ENCODE measurements at places on chromosomes 2 and 18. TPM values are rescaled to one million over a fixed set of nuclear protein-coding genes. Genes with fewer than 3 reads are reported as not detected.

STK17B gene
- 1.5 TPM for total RNA-seq

- no peak for DNase-seq
Measured at GRCh38 chr2:171346723-171347557, 86.8 kb downstream of the METTL8 start.

LAPTM4A gene
- 120 TPM for total RNA-seq

GRCh38 chr2:236803621-236804020, 234.0 kb downstream of the ACKR3 start:
- no peak for DNase-seq

IGFBP5 gene
- total RNA-seq = 55.4 TPM

- DNase-seq = no peak
Measured at GRCh38 chr2:197857476-197858107, 53.2 kb downstream of the PLCL1 start.

ZNF892 gene
- total RNA-seq = 1.3 TPM

ST8SIA3 gene
- not detected for total RNA-seq

- no peak for DNase-seq
Measured at GRCh38 chr2:180146541-180146940, 139.4 kb upstream of the CWC22 start.

- DNase-seq = no peak
Measured at GRCh38 chr2:191061381-191061980, 47.5 kb upstream of the STAT1 start.

DNA sequence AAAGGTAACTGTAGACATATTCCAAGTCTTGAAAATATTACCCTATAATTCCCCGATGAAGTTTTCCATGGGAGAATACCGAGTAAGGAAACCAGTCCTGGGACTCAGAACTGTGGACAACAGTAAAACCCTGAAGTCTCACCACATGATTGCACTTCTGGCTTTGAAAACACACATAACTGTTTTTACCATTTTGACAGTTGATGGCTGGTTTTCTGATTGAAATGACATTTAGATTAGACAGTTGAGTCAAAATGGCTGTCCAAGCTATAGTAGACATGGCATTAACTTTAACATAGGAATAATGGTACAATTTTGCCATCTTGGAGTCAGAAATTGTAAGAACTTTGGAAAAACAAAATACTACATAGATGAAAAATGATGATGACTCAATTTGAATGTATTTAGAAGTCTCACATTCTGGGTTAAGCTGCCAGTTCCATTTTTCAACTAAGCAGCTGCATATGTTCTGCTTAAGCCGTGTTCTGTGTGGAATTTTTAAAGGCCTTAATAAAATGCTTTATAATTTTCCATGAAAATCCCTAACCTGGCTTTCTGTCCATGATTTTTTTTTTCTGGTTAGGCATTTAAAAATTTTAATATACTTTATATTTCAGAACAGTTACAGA, 38.3 kb upstream of the WIPF1 start:
- DNase-seq = no peak

- no peak for DNase-seq
Measured at GRCh38 chr18:2913398-2914005, 66.7 kb downstream of the EMILIN2 start.

DNA sequence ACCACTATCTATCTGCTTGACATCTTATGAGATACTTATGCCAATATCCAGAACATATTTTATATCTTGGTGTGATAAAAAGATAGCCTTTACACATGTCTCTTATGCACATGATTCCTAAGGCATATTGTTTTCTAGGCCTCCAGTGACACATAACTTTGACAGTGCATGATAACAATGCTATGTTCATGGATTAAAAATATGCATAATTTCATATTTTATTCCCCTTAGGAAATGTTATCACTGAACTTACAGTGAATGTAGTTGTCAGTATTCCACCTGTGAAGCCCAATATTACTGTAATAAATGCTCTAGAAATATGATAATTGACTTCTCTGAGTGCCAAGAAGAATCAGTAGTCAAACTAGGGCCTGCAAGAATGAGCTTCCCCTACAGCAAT, 532.3 kb downstream of the SPAG16 start:
- DNase-seq = no peak

DHRS9 gene
- total RNA-seq = 0.30 TPM

GRCh38 chr2:70991142-70991541, 3.5 kb downstream of the TEX261 start:
- peak; percentile 31 for DNase-seq

- no peak for DNase-seq
Measured at GRCh38 chr2:217960351-217960750, 42.4 kb downstream of the TNS1 start.

NGEF gene
- total RNA-seq = 23.7 TPM

GRCh38 chr2:224999754-225000153, 42.5 kb downstream of the DOCK10 start:
- DNase-seq = no peak

DNA sequence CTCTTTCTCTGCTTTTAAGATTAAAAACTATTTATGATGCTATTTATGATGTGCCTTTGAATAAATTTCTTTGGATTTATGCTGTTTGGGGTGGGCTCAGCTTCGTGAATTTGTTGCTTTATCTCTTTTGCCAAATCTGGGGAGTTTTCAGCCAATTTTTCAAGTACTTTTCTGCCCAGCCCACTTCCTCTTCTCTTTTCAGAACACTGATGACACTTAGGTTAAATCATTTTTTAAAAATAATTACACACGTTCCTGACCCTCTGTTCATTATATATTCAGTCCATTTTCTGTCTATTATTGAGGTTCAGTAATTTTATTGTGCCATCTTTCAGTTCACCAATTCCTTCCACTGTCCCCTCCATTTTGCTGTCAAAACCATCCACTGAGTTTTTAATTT, 14.8 kb upstream of the BCL2L11 start:
- no peak for DNase-seq

- no peak for DNase-seq
Measured at GRCh38 chr2:28231110-28231631, 161.5 kb upstream of the FOSL2 start.

DNA sequence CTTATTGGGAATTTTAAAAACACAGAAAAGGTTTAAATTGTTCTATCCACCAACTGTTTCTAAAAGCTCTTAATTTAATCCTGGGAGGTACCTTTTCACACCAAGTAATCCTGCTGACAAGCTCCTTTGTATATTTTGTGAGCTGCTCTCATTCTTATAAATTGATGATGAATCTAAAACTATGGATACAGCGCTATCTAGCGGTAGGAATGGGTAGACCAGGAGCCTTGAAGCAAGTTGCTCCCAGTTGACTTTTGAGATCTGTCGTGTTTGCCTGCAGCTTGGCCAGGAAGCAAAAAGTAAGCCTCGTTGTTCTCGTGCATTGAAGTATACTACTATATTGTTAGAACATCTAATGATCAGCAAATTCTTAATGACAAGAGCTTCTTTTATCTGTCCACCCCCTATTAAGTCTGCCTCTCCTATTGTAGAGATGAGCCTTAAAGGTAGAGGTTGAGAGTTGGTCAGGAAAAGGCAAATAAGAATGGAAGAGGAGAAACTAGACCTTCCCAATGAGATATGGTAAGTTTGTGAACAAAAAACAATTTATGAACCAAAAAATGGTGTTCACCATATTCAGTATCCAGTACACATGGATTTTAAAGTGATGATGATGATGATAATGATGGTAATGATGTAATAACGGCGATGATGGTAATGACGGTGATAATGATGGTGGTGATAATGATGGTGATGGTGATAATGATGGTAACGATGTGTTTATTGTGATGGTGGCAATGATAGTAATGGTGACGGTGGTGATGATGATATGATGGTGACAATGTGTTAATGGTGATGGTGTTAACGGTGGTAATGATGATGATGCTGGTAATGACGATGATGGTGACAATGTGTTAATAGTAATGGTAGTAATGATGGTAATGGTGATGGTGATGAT, 212.1 kb upstream of the NCKAP5 start:
- peak; percentile 54 for DNase-seq

FAM237A gene
- total RNA-seq = not detected

GRCh38 chr2:22124003-22124402, 1000.2 kb downstream of the TDRD15 start:
- DNase-seq = no peak

VWA3B gene
- 0.18 TPM for total RNA-seq

SLC38A11 gene
- total RNA-seq = 2.2 TPM

DNA sequence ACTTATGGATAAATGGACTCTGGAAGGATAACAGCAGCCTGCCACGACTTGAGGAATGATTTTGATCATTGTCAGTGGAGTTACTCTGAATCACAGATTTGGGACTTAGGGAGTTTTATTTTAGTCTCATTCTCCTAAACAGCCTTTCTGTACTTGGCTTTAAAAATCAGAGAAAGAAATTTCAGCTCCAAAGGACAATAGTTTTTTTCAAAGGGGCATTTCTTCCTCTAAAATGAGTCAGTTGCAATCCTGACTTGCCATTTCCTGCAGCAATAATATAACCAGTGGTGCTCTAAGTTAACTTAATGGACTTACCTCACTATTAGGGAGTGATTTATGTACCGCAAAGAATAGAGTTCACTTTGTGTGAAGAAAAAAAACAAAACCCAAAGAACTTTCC, 35.1 kb upstream of the MTX2 start:
- DNase-seq = no peak

FAM117B gene
- 2.3 TPM for total RNA-seq

DNA sequence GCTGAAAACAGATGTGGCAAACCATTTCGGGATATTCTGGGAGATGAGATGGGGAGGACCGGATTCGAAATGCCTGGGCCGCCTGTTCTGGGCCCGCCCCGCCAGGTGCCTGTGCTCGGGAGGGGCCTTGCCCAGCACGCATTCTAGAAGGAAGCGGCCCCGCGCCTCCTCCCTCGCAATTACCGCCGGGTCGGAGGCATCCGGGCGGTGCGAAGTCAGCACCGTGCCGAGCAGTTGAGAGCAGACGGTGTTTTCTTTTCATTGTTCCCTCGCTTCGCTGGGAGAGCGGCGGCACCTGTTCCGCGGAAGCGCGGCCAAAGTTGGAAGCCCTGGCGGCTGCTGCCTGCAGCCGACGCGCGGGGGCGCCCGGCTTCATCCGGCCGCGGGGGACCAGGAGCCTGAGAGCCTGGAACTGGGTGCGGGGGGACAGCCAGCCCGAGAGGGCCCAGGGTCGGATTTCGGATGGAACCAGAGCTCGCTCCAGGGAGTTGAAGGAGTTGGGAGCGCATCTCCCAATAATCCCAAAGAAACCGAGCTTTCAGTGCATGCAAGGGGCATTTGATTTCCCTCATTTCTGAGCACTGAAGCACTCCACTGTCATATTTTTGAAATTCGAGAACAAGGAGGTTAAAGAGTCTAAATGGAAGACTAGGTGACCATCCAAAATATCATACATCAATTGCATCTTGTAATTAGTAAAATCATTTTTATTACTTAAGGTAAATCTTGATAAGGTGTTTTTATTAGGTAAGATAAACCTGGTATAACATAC, 241.8 kb upstream of the RAB12 start:
- peak; percentile 54 for DNase-seq

GRCh38 chr2:39688181-39688580, 22.5 kb downstream of the TMEM178A start:
- no peak for DNase-seq

ZSWIM2 gene
- not detected for total RNA-seq

IL1R2 gene
- total RNA-seq = 12.0 TPM

DNA sequence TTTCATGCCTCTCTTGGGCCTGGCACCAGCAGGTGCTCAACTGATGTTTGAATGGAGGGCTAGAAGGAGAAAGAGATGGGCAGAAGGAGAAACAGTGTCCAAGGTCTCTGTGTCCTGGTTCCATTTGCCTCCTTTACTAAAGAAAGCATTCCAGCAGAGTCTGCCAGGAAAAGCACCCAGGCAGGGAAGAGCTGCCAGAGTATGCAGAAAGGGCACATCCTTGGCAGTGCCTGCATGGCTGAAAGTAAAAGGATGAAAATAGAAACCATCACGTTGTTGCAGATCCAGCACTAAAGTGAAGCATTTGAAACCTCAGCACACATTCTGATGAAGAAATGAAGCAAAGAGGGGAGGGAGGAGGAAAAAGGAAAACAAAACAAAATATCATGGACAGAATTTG, 142.2 kb downstream of the ESCO1 start:
- DNase-seq = peak; percentile 63

CPS1 gene
- total RNA-seq = 1,770 TPM

- DNase-seq = no peak
Measured at GRCh38 chr2:128391679-128392078, 73.0 kb upstream of the HS6ST1 start.

GRCh38 chr2:42558827-42559226, 9.6 kb upstream of the MTA3 start:
- DNase-seq = peak; percentile 54

GRCh38 chr2:229832510-229832898, 89.3 kb downstream of the TRIP12 start:
- DNase-seq = no peak

MAL gene
- 0.28 TPM for total RNA-seq

- no peak for DNase-seq
Measured at GRCh38 chr18:79786786-79787526, 10.8 kb upstream of the KCNG2 start.

DNA sequence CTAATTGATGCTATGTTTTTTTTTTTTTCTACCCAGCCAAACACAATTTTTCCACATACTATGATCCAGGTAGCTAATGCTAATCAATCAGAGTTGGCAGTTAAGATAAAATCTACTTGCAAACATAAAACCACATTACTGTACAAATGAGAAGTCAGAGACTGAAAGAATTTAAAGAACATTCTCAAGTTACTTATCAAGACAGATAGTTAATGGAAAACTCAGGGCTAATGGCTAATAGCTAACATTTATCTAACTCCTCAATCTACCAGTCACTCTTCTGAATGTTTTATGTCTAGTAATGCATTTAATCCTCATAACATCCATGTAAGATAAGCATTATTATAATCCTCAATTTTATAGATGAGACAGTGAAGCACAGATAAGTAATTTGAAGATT, 537.6 kb upstream of the SETBP1 start:
- DNase-seq = no peak

CKAP2L gene
- total RNA-seq = 0.08 TPM

UBXN2A gene
- 6.1 TPM for total RNA-seq

- peak; percentile 77 for DNase-seq
Measured at GRCh38 chr18:12092398-12093229, 1.0 kb upstream of the ANKRD62 start.

C2orf66 gene
- total RNA-seq = not detected

DNA sequence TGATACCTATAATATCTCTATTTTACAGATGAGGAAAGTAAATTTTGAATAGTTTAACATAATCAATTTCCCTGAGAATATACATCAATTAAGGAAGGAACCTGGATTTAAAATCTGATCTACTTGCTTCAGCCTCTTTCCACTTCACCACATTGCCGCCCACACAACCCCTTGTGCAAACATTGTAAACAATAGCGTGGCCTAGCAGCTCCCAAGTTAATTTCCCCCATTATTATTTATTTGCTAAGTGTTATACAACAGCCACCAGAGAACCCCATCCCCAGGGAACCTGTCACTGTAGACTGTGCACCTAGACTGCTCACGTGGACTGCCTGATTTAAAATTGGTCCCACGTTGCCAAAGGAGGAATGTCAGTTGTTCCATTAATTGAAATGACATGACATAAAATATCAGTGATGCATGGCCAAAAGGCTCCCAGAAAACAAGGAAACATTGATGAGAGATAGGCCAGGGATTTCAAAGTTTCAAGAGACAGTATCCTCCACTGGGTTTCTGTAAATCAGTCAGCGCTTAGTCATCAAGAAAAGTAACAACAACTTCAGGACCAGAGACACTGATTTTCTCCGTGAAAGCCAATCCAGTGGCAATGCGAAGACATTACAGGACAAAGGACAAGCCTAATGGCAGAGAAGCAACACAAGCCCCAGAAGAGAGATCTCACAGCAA, 41.3 kb downstream of the SCG2 start:
- no peak for DNase-seq
